ENCODE measurements at places on chromosomes 1 and 21.
A peak's percentile ranks its signal among the peaks of the same experiment; 100 is the strongest.

DNA sequence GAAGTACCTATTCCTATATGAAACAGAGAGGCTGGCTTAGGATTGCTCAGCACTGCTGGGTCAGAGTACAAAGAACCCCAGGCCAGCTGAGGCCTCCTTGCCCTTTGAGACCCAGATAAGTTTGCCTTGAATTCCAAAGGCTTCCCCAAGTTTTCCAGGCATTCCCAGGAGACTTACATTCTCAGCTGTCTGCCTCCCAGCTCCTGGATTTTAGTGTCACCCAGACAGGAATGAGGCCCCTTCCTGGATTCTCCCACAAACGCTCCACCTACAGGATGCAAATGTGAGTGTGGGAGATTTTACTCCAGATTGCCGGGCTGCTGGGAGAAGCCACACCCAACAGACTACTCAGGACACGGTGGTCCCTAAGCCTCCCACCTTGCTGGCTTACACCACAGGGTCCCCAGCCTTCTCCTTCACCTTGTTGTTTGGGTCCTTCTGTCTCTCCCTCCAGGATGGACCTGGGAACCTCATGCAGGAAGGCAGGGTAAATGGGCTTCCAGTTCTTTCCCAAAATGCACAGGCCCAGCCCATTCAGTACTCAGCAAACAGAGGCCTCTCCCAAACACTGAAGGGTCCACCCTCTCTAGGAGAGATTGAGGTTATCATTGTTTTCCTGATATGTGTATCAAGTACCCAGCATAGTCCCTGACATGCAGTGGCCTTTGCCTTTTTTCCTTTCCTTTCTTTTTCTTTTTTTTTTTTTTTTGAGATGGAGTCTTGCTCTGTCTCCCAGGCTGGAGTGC is 10.6 kb downstream of the RHBG start:
- DNase-seq: no peak

- no peak for DNase-seq
These were observed 258.5 kb downstream of the OMA1 start for GRCh38 chr1:58287894-58288623.

DNA sequence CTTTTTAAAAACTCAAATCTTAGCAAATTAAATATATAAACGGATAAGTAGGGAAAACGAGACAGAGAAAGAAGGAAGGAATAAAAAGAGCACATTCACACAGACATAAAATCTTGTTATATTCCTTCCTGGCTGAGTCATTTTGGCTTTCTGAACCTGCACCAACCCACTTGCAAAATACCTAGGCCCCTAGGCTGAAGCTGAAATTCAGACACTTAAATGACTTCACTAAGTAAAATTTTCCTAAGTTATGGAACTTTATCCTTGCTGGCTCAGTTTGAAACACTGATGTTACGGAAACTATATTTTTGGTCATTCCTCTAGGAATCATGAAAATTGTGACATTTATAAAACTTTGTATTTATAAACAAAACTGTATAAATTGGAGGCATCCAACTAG is 462.8 kb upstream of the NFIA start:
- DNase-seq: no peak

- no peak for DNase-seq
These were observed 16.6 kb downstream of the TEX35 start for GRCh38 chr1:178529364-178530036.

- DNase-seq: peak; percentile 43
These were observed 4.5 kb downstream of the SH3GLB1 start for GRCh38 chr1:86708920-86709319.

DNA sequence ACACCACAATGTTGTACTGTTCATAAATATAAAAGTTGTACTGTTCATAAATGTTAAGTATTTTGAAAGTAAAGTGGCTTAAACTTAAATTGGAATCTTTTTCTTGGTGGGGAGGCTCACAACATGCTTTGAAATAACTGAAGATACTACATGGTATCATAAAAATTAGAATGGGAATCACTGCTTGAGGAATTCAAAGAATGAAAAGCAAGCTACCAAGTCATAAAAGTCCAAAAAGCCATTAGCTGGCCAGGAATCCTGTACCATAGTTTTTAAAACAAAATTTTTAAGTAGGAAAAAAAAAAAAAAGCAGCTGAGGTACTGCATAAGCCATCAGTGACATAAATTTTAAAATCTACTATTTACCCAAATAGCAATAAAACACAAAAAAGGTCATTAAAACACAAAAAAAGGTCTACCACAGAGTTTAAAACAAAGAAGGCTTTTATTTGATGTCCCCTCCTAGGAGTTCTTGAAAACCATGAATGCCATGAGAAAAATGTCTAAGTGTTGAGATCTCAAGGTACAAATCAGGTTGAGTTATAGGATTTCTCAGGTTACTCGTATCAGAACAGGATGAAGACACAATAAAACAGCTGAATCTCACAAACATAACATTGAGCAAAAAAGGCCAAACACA is 8.6 kb downstream of the ZZZ3 start:
- no peak for DNase-seq

- DNase-seq: no peak
These were observed 17.9 kb downstream of the VWA5B1 start for GRCh38 chr1:20308569-20308968.

GRCh38 chr1:177984136-177984525 is 14.3 kb upstream of the SEC16B start:
- no peak for DNase-seq

GRCh38 chr1:43973981-43974442 is 748 bp upstream of the ATP6V0B start:
- DNase-seq: no peak

GRCh38 chr21:42624936-42625335 is 28.5 kb upstream of the PDE9A start:
- DNase-seq: no peak

- DNase-seq: no peak
These were observed 10.0 kb upstream of the FCMR start for GRCh38 chr1:206931709-206932108.

GRCh38 chr1:27122652-27123051 is 32.3 kb downstream of the SLC9A1 start:
- no peak for DNase-seq

DNA sequence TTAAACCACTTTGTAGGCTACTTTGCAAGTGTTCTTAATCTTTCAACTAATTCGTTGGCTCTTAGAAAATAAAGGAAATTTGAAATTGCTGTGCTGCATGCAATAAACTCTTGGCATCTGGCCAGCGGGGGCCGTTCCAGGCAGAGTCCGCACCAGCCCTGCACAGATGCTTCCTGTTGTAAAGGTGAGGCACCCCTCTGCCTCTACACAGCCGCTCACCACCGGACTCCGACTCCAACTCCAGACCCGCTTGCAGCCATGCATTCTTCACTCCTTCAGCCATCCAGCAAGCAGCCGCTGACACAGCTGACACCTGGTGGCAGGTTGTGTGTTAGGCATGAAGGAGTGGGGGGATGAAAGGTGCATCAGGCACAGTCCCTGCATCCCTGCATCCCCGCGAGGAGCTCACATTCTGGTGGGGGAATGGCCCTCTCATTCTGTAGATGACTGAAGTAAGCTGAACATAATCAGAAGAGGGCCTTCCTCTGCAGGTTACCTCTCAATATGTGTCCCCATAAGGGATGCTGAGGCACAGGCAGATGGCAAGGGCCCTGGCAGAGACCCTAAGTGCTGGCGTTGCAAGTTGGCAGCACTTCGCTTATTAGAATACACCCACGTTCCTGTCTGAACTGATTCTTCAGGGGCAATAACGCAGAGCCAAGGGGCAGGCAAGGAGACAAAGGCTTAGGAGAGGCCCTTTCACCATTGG is 56.8 kb downstream of the GLIS1 start:
- DNase-seq: peak; percentile 26

DNA sequence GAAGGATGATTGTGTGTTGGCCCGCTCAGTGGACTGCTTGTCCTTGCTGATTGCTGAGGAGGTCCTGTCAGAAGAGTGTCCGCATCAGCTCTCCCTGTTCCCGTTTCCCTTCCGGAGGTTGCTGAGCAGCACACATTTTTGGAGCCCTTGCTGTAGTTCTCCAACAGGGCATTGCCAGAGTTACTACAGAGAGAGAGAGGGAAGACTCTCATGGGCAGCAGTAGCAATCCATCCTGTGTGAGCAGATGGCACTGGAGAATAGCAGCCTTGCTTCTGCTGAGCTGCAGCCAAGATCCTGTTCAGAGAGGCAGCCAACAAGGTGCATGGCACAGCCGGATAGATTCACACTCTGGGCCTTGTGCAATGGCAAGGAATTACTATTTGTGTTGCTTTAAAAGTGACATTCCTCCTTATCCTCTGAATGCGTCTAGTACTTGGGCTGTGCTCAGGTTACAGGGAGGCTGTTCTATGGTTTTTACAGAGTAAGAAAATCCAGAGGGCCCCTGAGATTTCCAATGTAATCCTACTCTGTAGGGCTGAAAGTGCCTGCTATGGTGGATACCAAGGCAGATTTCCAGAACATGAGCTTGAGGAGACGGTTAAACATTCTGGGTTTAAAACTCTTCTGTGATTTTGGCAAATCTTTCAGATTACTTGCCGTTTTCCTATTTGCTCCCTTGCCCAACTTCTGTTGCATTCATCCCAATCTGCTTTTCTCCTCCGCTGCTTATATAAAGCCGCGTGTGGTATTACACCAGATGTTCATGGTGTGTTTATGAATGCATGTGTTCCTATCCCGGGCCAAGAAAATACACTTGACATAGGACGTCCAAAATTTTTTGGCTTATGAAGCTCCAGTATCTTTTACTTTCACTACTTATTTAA is 27.4 kb downstream of the AK4 start:
- no peak for DNase-seq

DNA sequence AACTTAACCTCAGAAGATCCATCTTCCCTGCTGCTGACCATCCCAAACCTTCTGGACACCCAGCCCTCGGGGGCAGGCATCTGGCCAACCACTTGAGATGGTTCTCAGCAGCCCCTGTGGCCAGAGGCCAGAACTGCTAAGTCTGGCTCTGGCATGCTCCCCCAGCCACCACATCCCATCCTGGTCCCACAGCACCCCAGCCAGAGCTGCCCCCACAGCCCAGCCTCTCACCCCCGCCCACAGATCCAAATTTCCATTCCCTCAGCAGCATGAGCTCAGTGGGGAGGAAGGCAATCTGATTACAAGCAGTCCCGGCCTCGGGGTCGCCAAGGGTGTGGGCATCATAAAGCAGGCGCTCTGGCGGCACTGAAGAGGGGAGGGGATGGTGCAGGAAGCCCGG is 45.6 kb downstream of the GLIS1 start:
- DNase-seq: no peak

All from CD4-positive, alpha-beta T cell treated with Interleukin-15 for 4 hours (primary cell).